ENCODE measurements at places on chromosomes 5 and 9. TPM values are rescaled to one million over a fixed set of nuclear protein-coding genes. Genes with fewer than 3 reads are reported as not detected.

- peak; percentile 65 for DNase-seq
Observed at GRCh38 chr5:81971111-81971711, 612 bp upstream of the ATG10 start.

- DNase-seq: no peak
Observed at GRCh38 chr9:38065369-38066075, 3.5 kb downstream of the SHB start.

Gene FIBCD1
- 0.05 TPM for polyA plus RNA-seq

Gene BRD9
- 54.8 TPM for polyA plus RNA-seq

Gene IFNB1
- polyA plus RNA-seq: 0.11 TPM
